CD4-positive, alpha-beta T cell (primary cell): ENCODE measurements at places on chromosomes 5 and 9.

GRCh38 chr5:143217065-143217803 lies 186.3 kb downstream of the NR3C1 start:
- DNase-seq = peak; percentile 20

GRCh38 chr5:11304641-11305040 lies 543.6 kb upstream of the DAP start:
- no peak for DNase-seq

DNA sequence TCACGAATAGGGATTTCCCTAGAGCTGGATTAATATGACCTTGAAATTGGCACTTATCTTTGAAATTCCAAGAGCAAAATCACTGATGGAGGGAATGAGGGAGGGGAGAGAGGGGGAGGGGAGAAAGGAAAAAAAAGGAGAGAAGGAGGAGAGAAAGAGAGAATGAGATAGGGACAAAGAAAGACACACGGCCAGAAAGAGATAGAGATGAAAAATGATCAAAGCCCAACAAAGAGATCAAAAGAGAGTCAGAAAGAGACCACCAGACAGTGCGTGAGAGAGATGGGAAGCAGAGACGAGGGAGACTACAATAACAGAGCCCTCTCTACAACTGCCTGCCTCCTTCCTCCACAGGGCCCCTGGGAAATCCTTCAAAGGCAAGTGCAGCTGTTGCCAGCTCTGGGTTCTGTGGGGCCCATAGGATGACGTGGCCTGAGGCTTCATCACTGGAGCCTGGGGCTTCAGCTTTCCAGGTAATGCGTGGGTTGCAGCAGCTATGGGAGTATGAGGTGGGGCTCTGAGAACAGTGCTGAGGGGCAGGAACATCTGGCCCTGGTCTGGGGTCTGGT lies 58.3 kb upstream of the SHB start:
- no peak for DNase-seq

DNA sequence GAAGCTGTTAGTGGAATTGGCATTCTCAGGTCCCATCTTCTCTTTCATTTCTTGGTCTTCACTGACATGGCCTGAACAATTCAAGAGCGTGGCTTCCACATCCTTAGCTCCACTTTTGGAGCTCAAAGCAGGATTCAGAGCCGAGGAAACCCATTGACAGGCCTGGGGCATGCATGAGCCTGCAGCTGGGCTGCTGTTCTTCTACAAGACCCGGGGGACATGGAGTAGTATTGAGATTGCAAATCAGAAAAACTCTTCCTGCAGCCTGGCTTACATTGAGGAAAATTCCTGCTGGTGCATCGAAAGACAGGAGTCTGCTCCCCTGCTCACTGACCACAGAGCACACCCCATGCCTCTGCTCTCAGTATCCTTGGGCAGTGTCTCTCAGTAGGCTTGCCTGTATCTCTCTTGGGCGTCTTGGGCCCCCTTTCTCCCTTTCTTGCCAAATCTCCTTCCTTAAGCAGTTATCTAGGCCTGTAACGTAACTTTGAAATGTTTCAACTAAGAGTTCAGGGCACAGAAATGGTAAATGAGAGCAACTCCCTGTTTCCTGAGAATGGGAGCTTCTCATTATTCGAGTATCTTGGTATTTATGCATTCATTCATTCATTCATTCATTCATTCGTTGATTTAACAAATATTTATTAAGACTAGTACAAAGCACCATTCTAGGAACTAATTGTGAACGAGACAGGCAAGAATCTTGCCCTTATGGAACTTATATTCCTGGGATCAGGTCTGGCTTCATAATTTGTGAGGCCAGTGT lies 603.6 kb upstream of the CLINT1 start:
- DNase-seq = no peak

- DNase-seq = no peak
These were observed 20.2 kb downstream of the ATPSCKMT start for GRCh38 chr5:10229306-10230048.

DNA sequence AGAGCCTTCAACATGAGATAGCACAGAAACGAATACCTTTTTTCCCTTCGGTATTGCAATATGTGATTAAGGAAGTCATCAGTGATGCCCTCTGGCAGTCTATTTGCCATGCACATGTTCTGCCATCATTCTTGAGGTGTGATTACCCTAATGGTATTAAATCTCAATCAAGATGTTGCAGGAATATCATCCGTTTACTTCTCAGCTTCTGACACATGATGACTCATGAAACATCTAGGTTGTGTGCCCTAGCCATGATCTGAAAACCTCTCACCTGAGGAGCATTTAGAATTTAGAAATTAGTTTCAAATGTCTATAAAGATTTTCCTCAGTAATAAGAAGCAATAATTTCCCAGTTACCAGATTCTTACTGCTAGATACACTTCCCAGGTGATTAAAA lies 209.1 kb downstream of the ADGRV1 start:
- no peak for DNase-seq

DNA sequence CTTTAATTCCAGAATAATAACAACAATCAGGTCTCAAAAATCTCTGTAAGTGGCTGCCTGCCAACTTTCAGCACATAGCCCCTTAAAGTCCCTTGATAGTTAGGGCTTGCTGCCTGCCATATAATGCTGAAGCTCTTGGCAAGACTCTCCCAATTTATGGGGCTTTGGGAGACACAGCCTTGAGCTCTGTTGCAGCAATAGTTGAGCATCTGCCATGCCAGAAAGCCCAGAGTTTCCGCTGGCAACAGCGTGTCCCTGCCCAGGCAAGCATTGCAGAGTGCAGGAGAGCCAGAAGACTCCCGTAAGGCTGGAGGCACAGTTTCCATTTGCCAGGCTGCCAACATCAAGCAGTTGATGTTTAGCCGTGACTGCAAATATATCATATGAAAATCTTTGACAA lies 678.5 kb upstream of the NUDT12 start:
- DNase-seq = no peak

GRCh38 chr5:170306381-170306831 lies 8.8 kb upstream of the LCP2 start:
- DNase-seq = no peak

DNA sequence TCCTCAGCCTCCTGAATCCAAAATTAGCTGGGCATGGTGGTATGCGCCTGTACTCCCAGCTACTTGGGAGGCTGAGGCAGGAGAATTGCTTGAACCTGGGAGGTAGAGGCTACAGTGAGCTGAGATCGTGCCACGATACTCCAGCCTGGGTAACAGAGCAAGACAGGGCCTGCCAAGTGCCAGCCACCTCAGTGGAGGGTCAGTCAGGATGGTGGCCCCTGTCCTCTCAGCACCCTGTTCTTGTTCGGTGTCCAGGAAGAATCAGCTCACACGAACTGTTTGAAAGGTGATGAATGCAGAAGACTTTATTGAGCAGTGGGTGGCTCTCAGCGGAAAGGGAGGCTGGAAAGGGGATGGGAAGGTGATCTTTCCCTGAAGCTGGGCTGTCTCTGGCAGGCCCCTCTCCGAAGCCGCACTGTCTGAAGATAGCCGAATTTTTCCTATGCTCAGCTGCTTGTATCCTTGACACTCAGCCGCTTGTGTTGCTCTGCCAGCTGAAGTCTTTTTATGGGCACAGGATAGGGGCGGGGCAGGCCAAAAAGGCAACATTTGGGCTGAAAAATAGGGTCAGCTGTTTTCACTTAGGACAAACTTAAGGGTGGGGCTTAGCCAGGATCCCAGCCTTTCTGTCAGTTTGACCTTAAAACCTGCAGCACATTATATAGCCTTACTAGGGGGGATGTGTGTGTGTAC lies 50.9 kb downstream of the UBE2R2 start:
- DNase-seq = no peak

- DNase-seq = no peak
These were observed 44.6 kb upstream of the FCN1 start for GRCh38 chr9:134962065-134962972.

- no peak for DNase-seq
These were observed 5.2 kb upstream of the SLC22A5 start for GRCh38 chr5:132364319-132364718.

GRCh38 chr5:111930905-111931461 lies 174.0 kb upstream of the NREP start:
- DNase-seq = peak; percentile 1

- DNase-seq = no peak
These were observed 123.8 kb upstream of the PHYKPL start for GRCh38 chr5:178356431-178356872.

DNA sequence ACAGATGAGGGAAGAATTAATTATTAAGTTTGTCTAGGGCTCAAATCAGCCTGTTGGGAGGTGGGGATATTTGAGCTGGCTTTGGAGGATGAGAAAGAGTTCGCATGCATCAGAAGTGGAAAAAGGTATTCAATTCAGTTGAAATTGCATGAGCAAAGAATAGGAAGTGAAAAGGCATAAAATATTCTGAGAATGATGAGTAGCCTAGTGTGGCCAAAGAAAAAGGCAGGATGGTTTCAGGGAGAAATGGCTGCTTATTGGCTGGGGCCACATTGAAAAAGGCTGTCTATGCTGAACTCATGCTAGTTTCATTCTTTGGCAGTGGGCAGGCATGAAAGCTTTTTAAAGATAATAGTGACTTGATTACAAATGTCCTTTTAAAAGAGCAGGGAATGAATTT lies 235.4 kb upstream of the RIOK2 start:
- no peak for DNase-seq

GRCh38 chr5:45454114-45454513 lies 242.1 kb downstream of the HCN1 start:
- DNase-seq = no peak

DNA sequence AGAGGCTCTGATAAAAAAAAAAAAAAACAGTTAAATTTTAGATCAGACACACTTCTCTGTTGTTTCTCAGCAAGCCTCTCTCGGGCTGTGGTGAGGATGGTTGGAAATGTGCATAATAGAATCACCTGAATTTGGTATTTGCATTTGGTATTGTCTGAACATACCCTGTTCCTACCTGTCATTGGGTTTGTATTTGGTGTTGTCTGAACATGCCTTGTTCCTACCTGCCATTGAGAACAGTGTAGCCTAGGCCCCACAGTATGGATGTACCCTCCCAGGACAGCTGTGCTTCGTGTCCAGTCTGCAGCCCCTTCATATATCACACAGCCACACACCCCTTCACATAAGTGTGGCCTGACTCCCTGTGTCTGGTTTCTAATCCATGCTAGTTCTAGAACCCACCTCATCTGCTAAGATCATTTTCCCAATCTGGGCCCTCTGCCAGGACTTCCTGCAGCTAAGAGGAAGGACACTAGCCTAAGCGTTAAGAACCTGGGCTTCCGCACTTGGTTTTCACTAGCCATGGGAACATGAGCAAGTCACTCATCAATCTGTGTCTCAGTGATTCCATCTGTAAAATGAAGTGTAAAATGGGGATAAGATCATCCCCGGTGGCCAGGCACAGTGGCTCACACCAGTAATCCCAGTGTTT lies 49.2 kb downstream of the ITGA2 start:
- no peak for DNase-seq

DNA sequence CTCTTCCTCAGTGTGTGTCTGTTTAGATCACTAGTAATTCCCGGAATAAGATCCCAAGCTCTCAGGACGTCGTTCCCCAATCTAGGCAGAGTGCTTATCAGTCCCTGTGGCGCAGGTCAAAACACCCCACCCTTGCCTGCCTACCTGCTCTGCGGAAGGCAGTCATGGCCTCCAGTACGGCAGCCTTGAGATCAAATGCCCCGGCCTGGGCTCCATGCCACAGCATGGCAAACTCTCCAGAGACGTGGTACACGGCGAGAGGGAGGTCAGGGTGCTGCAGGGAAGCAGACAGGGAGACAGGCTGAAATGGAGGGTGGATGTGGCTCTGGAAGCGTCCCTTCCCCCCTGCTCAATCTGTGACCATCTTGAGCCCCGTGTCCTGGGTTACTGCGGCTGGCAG lies 12.0 kb upstream of the HDHD3 start:
- no peak for DNase-seq

DNA sequence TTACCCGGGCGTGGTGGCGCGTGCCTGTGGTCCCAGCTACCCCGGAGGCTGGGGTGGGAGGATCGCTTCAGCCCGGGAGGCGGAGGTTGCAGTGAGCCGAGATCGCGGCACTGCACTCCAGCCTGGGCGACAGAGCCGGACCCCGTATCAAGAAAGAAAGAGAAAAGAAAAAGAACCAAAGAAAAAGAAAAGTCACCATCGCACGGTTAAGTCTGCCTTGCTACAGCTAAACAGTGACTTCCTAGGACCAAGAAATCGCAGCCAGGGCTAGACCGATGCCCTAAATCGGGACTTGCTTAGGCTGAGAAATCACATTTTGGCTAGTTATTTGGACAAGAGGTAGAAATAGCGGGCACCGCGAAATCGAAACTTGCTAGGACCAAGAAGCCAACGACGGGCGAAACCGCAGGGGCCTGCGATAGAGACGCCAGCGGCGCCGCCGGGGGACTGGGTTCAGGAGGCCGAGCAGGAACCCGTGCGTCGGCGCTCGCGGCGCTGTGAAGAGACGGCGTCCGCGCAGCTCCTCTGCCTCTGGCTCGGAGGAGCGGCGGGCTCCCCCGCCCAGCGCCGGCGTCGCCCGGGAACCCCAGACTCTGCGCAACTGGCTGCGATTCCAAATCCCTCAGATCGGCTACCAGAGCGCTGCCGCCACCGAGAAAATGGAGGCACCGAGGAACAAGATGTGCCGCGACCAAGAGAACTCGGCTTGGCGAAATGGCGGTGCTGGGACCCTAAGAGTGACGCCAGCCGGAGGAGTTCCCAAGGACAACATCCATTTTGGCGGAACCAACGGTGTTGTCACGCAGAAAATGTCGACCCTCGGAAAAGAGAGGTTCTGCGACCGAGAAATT lies 26.1 kb upstream of the ANXA2R start:
- DNase-seq = peak; percentile 78

GRCh38 chr5:141835928-141836670 lies 42.1 kb downstream of the PCDH1 start:
- DNase-seq = no peak

- no peak for DNase-seq
These were observed 933.6 kb downstream of the CDH12 start for GRCh38 chr5:21919414-21920022.

DNA sequence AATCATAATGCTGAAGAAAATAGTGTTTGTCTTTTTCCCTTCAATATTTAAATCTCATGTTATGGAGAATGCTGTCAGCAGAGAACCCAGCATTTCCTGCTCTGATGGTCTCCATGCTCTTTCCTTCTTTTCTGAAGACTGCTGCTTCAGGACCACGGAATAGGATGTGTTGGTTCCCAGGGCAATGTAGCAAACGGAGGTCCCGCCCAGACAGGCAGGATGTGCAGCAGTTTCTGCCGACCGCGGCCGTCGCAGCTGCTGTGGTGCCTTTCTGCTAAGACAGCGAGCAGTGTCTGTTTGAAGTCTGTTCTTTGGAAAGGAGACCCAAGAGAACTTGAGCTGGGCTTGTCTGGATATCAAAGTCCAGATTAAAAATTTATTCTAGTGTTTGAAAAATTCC lies 654.3 kb downstream of the CCDC171 start:
- DNase-seq = no peak

- DNase-seq = no peak
These were observed 51.8 kb downstream of the DUSP1 start for GRCh38 chr5:172719211-172719610.

DNA sequence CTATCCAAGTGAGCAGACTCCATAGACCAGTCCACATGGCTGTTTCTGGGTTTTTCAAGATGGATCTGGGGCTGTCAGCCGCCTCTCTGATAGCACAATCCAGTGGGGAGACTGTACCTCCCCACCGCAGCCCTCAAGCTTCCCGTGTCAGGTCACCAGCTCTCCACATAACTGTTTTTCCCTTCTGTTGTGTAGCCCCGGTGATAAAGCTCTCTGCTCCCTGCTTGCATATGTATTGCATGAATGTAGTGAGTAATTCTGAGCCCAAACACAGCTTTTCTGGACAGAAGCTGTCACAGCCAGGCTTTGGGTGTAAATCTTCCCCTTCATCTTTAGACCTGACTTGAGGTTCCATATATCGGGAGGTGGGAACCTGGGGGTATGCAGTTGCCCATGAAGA lies 23.1 kb upstream of the CFAP157 start:
- DNase-seq = no peak

- no peak for DNase-seq
These were observed 127.7 kb upstream of the PIK3R1 start for GRCh38 chr5:68087866-68088265.
